Activated CD4-positive, alpha-beta T cell treated with anti-CD3 and anti-CD28 coated beads for 36 hours (primary cell): ENCODE measurements at places on chromosomes 6 and 20. TPM values are rescaled to one million over a fixed set of nuclear protein-coding genes. Genes with fewer than 3 reads are reported as not detected.

Gene CALHM4
- not detected for total RNA-seq

Gene CARMIL1
- total RNA-seq: 4.9 TPM

Gene EDN3
- 0.11 TPM for total RNA-seq

Gene HEY2
- total RNA-seq: not detected

Gene BTN1A1
- not detected for total RNA-seq

Gene GPX5
- total RNA-seq: not detected

Gene PDCD2
- total RNA-seq: 152 TPM

Gene MOG
- total RNA-seq: not detected

Gene BCL2L1
- total RNA-seq: 121 TPM

Gene BPIFB1
- total RNA-seq: not detected

Gene COX7A2
- total RNA-seq: 520 TPM

Gene ZSCAN23
- total RNA-seq: 2.9 TPM

Gene HLA-DRA
- 4.3 TPM for total RNA-seq

Gene CAGE1
- 0.09 TPM for total RNA-seq

Gene PCIF1
- 24.0 TPM for total RNA-seq

Gene BFSP1
- total RNA-seq: 0.12 TPM

Gene BRD2
- 338 TPM for total RNA-seq

Gene PRICKLE4
- total RNA-seq: not detected

Gene NOP56
- 532 TPM for total RNA-seq

Gene C20orf202
- not detected for total RNA-seq

Gene XKR7
- not detected for total RNA-seq

Gene PGBD1
- 1.5 TPM for total RNA-seq

Gene CNKSR3
- 0.34 TPM for total RNA-seq

Gene HAO1
- total RNA-seq: not detected

Gene ERGIC3
- 109 TPM for total RNA-seq

Gene ALDH8A1
- 0.67 TPM for total RNA-seq

Gene TAAR5
- not detected for total RNA-seq

Gene FAM162B
- total RNA-seq: not detected

Gene HSPA12B
- not detected for total RNA-seq

Gene KLC4
- total RNA-seq: 10.0 TPM

Gene HLA-DRB5
- 4.1 TPM for total RNA-seq

Gene ZNF831
- total RNA-seq: 8.6 TPM

Gene TPD52L2
- 56.3 TPM for total RNA-seq
